Suppressor macrophage treated with lipopolysaccharide for 1 hour (primary cell): ENCODE measurements at places on chromosomes 3 and 15.

GRCh38 chr15:38193496-38193895, 59.1 kb upstream of the SPRED1 start:
- no peak for DNase-seq

GRCh38 chr3:7576071-7576470, 715.2 kb downstream of the GRM7 start:
- DNase-seq: no peak

- DNase-seq: no peak
Observed at GRCh38 chr3:175059788-175060187, 200.7 kb downstream of the NAALADL2 start.

DNA sequence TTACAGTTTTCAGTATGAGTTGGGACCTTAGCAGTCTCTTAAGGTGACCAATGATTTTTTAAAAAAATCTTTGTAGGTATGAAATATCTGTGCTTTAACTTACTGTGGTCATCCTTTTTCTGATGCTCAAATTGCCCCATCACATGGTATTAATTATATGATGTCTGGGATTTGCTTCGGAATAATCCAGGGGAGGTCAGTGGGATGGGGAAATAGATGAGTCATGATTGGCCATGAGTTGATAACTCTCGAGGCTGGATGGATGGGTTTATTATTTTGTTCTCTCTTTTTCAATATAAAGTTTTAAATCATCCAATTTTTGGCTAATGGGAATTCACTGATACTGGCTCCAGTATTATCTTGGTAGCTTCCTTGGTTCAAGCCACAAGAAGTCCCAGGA, 370.3 kb upstream of the TPM1 start:
- DNase-seq: no peak

DNA sequence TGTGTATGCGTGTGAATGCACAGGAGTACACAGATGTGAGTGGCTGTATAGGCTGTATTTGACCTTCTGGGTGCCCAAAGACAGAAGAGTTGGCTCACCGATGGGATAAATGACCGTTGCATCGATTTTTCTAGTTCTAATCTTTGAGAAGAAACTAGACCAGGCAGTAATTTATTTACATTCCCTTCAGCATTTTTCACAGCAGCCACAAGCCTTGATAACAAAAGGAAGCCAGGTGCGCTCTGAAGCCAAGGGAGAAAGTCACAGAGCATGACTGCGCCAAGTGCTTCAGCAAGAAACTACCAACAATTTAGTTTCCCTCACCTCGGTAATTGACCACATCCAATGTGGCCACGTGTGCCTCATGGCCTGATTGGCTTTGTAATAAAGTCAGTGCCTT, 5.9 kb upstream of the FAM3D start:
- no peak for DNase-seq

GRCh38 chr3:184887574-184887973, 75.6 kb downstream of the VPS8 start:
- no peak for DNase-seq

DNA sequence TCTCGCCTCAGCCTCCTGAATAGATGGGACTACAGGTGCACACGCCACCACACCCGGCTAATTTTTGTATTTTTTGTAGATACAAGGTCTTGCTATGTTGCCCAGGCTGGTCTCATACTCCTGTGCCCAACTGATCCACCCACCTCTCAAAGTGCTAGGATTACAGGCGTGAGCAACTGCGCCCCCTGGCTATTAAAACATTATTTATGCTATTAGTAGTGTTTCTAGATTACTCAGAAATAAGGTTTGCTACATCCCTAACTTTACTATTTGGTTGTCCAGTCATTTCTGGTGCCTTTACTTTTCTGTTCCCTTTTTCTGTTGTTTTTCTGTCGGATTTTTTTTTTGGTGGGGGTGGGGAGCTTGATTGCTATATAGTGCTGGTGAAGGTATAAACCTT, 393.6 kb upstream of the TPM1 start:
- DNase-seq: peak; percentile 37

DNA sequence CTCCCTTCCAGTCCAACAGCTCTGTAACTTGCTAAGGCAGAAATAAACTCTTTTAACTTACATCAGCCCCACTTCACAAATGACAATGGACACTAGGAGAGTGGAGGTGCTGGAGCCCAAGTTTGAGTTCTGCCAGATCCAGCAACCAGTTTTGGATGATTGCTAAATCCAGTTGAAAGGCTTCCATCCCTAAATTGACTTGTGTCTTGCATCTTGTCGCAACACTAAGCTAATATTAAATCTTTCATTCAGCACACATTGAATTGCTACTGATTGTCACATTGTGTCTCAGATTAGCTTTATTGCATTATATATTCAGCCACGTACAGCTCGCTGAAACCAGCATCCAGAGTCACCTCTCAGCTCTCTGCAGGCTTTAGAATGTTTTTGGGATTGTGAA, 41.7 kb upstream of the LIPC start:
- no peak for DNase-seq

- no peak for DNase-seq
Observed at GRCh38 chr3:124834723-124835718, 52.1 kb downstream of the ITGB5 start.

- DNase-seq: peak; percentile 48
Observed at GRCh38 chr15:90286678-90287077, 21.2 kb downstream of the NGRN start.

DNA sequence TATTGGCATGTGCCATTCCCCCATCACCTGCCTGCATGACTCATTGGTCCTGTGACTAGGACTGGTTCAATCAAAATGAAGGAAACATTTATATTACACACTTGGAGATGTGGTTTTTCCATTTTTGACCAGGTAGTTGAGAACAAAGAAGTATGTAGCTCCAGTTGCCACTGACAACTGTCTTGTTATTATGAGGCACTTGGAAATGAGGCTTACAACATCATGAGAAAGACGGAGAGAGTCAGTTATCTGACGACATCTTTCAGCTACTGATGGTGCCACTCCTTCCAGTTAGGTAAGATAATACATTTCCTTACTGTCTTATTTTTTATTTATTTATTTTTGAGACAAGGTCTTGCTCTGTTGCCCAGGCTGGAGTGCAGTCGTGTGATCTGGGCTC, 21.8 kb upstream of the PROK2 start:
- no peak for DNase-seq

DNA sequence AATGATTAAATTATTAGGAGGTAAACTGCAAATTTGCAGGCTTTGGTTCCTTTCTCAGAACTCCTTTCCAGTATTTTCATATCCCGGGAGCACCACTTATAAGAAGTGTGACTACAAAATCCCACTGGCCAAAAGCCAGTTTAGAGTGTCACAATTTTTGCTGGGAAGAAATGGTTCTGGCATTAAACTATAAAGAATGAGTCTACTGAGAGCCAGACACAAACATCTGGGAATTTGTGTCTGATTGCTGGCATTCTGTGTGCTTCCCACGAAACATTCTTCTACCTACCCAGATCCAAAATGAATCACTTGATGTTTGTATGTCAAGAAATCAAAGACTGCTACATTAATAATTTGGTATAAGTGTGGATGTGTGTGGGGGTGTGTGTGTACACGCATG, 82.8 kb downstream of the DUT start:
- DNase-seq: no peak

DNA sequence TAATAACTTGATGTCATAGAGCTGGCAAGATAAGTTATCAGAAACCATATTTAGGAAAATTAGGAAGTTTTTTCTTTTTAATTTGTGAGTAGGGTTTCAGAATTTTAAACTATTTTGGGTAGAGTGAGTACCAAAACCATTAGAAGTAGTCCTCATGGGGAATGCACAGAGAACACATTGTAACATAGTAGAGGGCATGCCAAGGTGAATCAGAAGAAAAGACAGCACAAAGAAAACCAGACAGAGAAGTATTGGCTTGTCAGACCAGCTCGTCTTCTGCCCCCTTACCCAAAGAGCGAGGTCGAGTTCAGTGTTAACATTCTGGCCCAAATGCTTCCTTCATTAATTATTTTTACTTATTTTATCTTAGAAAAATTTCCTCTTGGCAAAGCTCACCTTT, 121.3 kb upstream of the SAMMSON start:
- no peak for DNase-seq

- DNase-seq: no peak
Observed at GRCh38 chr15:31382713-31383045, 56.0 kb downstream of the KLF13 start.

DNA sequence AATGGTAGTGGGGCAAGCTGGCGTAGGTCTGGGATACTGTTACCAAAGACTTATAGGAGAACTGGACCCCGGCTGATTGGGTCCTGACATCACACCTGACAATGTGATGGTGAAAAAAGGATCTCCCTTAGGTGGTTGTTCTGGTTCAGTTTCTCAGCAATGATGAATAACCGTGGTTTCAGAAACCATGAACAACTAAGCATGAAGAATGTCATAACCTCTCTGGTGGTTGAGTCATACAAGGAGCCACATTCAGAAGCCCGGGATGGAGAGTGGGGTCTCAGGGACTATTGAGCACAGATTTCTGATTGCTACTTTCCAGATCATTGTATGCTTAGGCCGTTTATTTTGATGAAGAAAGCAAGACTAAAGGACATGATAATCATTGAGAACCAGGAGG, 17.4 kb downstream of the GPR160 start:
- no peak for DNase-seq

DNA sequence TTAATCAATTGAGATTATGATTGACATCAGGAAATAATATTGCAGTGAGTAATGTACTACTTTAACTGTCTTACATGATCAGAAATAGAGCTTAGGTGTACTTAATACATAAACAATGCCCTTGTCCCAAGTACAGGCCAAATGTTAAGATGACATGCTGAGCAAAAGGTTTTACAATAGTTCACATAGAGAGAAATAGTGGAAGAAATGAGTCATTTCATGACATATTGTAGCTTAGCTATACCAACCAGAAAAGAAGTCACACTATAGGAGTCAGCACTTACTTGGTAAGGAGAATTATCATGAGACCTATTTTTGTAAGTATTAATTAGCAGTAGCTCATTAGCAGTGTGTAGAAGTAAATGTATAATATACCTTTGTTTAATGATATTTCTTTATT, 96.4 kb upstream of the NANOGP8 start:
- DNase-seq: no peak

DNA sequence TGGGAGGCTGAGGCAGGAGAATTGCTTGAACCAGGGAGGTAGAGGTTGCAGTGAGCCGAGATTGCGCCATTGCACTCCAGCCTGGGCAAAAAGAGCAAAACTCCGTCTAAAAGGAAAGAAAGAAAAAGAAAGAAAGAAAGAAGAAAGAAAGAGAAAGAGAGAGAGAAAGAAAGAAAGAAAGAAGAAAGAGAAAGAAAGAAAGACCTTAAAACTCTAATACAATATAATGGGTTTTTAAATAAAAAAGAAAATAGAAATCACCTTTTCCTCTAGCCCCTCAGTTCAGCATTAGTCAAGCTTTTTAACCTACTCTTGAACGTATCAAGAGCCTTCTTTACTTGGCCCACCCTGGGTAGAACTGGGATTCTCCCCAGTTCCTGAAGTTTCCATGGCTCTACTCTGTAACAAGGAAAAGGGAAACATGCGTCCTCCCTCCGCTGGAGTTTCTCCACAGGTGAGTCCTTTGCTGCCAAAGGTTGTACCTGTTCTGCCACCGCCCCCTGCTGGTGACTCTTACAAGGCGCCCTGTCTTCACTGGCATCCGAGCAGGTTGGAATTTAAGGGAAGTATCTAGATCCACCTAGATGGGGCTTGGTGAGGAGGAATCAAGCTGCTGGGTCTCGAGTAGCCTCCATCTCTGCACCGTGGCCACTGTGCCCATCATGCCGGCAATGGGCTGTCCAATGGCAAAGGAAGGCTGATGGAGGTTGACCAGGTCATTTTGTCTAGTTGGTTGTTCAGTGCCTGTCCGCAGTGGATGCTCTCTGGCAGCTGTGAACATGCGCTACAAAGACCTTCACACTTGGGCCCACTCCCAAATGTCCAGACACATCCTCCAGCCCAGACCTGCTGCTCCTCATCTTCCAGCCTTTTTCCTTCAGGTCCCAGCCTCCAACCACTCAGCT, 20.6 kb upstream of the EPHB3 start:
- DNase-seq: peak; percentile 58

GRCh38 chr15:67085237-67085817, 19.9 kb downstream of the SMAD3 start:
- peak; percentile 45 for DNase-seq

DNA sequence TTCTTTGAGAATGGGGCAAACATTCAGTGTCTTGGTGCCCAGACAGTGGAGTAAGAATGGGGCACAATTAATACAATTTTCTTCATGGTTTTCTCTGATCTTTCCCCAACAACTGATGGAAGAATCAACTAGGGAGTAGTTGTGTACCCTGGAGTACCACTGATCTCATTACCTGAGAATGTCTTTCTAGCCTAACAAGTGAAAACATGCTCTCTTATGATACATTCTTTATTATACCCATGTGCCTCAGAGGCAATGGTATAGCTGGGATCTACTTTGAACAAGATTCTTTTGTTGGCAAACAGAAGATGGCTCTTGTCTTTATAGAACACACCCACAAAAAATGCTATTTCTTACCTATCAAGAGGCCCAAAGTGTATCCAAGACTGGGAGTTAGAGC, 250.6 kb upstream of the CMC1 start:
- DNase-seq: no peak

GRCh38 chr3:129441782-129442181, 1.8 kb downstream of the IFT122 start:
- DNase-seq: peak; percentile 41

GRCh38 chr15:77747175-77748077, 114.7 kb upstream of the LINGO1 start:
- peak; percentile 44 for DNase-seq

GRCh38 chr15:63212050-63213004, 22.9 kb downstream of the RAB8B start:
- peak; percentile 94 for DNase-seq

- no peak for DNase-seq
Observed at GRCh38 chr3:114310695-114311094, 16.9 kb downstream of the TIGIT start.

DNA sequence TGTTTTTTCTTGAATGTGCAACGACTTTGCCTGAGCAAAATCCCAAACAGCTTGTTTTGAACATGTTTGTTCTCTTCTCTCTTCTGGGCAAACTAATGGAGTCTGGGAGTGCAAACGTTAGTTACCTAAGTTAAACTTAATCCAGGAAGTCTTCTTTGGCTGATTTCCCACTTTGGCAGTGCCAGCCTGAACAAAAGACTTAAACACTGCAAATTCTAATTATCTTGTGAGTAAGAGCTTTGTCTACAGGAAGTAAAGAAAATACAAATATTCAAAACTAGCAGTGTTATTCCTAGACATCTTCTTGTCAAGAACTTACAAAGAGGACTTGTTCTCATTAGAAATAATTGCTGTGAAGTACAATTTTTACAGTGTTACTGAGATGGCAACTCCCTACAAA, 16.7 kb upstream of the DENND6A start:
- peak; percentile 17 for DNase-seq

- DNase-seq: no peak
Observed at GRCh38 chr3:128320551-128321340, 145.9 kb downstream of the DNAJB8 start.

DNA sequence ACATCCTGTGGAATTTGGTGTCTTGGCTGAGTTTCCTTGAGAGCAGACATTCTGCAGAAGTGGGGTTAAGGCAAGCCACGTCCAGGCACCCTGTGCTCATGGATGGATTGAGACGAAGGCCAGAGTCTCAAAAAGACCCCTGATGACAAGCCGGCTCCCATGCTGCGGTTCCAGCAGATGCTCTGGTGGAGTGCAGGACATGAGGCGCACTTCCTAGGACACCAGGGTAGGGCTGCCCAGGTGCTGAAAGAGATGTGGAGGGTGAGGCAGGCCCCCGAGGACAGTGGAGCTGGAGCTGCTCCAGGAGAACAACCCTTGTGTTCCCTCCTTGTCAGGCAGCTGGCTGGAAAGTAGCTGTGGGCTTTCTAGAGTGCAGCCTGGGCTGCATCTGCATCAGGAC, 81.0 kb downstream of the ASB7 start:
- DNase-seq: no peak

GRCh38 chr15:39479911-39480310, 101.0 kb upstream of the THBS1 start:
- peak; percentile 47 for DNase-seq
